Suprapubic skin (tissue), 4 donors: ENCODE measurements at places on chromosomes 2 and 18.
A peak's percentile ranks its signal among the peaks of the same experiment; 100 is the strongest.

GRCh38 chr2:105139556-105140239, 101.8 kb downstream of the MRPS9 start:
- H3K4me3 ChIP-seq: no peak overlapping the region
- H3K27me3 ChIP-seq: peaks cover 18% of the 10 kb centered on the region
- H3K27ac ChIP-seq: no peak overlapping the region
- no peak for DNase-seq
- H3K4me1 ChIP-seq: peaks cover 25% of the 10 kb centered on the region

DNA sequence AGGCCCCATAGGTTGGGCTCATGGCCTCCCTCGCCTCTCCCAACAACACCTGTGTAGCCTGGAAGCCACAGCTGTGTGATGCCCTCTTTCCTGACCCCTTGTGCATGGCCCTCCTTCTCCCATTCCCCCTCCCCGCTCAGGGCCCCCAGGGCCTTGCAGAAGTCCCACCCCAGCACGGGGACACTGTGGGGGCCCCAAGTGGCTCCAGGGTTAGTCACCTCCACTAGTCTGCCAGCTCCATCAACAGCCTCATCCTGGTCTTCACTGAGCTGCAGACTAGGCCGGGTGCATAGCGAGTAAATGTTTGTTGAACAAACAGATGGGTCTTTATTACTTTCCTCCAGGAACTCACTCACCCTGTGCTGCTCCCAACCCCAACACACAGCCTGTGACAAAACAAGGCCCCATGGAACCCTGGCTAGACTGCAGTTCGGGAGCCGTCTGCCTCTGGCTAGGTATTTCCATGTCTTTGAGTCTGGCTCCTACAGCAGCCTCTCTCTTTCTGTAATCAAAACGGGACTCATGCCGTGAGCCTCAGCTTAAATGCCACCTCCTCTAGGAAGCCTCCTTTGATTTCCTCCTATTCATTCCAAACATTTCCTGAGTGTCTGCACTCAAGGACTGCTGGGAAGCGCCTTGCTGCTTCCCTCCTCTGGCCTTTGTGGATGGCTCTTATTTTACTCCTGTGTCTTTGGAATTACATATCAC, 109.9 kb upstream of the ID2 start:
- no peaks in the 10 kb centered on the region for H3K36me3 ChIP-seq
- peak; percentile 35 for DNase-seq
- no peak overlapping the region for H3K27ac ChIP-seq
- H3K4me1 ChIP-seq: peaks cover 25% of the 10 kb centered on the region

DNA sequence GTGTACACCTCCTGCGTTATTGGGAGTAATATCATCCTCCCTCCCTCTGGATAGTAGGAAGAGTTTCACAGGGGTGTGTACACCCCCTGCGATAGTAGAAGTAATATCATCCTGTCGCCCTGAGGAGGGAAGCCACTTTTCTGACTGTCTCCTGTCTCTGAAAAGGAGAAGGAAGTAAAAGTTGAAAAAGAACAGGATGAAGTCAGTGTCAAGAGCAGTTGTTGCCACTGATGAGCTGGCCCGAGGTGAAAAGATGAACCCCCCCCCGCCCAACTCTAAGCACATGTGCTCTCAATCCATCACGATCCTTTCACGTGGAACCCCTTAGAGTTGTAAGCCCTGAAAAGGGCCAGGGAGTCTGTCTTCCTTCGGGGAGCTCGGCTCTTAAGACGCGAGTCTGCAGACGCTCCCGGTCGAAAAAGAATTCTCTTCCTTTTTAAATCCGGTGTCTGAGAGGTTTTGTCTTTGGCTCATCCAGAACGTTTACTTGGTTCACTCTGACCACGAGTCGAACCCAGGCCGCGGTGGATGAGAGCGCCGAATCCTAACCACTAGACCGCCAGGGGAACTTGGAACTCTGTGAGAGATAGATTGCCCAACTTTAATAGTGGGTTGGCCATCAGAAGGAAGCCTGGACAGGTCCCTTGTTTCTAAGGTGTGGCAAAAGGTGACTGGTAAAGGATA, 22.4 kb upstream of the NAGK start:
- peaks cover 20% of the 10 kb centered on the region for H3K27me3 ChIP-seq
- no peak overlapping the region for H3K4me3 ChIP-seq
- peaks cover 7% of the 10 kb centered on the region for H3K4me1 ChIP-seq
- H3K36me3 ChIP-seq: no peaks in the 10 kb centered on the region
- DNase-seq: no peak
- H3K27ac ChIP-seq: no peak overlapping the region

- DNase-seq: no peak
- no peak overlapping the region for H3K4me3 ChIP-seq
- no peak overlapping the region for H3K27ac ChIP-seq
- no peaks in the 10 kb centered on the region for H3K27me3 ChIP-seq
- peaks cover 11% of the 10 kb centered on the region for H3K4me1 ChIP-seq
Measured at GRCh38 chr18:48853588-48853987, 97.2 kb downstream of the SMAD7 start.

DNA sequence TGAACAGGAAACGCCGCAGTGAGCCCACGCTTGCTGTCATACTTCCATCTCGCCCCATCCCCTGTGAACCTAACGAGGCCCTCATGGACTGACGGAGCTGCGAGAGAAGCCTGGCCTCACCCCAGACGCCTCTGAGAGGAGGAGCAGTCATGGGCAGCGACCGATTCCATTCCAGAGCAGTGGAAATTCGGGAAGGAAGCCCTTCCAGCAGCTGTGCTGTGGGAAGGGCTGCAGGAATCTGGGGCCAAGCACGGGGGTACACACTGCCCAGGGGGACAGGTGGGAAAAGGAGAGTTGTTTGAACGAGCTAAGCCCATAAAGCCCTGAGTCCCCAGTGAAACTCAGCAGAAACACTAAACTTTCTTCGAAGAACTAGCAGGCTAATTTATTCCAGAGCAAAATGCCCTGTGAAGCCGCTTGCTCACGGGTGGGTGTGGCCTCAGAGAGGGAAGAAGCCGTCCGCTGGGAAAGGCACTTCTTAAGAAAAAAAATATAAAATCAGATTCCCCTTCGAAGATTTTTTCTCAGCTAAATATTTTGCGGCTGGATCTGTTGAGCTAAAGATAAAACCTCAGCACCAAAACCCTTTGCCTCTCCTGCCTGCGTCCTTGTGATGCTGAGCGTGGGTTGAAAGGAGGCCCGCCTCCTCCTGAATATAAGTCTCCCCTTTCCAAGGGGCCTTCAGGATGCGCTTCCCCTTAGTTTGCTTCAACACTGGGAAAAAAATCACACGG, 38.2 kb downstream of the ANKMY1 start:
- DNase-seq: peak; percentile 59
- H3K4me3 ChIP-seq: peak overlapping the region; percentile 15

- no peaks in the 10 kb centered on the region for H3K4me1 ChIP-seq
- H3K36me3 ChIP-seq: peaks cover 99% of the 10 kb centered on the region
- H3K27ac ChIP-seq: no peak overlapping the region
- no peak for DNase-seq
Measured at GRCh38 chr2:230209422-230210051, 10.2 kb downstream of the SP110 start.

- H3K27me3 ChIP-seq: no peaks in the 10 kb centered on the region
- H3K36me3 ChIP-seq: no peaks in the 10 kb centered on the region
- no peak overlapping the region for H3K27ac ChIP-seq
- no peak for DNase-seq
Measured at GRCh38 chr2:211944572-211944971, 594.0 kb downstream of the ERBB4 start.

- H3K4me1 ChIP-seq: no peaks in the 10 kb centered on the region
- no peak for DNase-seq
- no peak overlapping the region for H3K4me3 ChIP-seq
Measured at GRCh38 chr2:228446734-228447133, 265.2 kb upstream of the SPHKAP start.
